Right lobe of liver (tissue), 6 donors: ENCODE measurements at places on chromosomes 1 and 21. TPM values are rescaled to one million over a fixed set of nuclear protein-coding genes. Genes with fewer than 3 reads are reported as not detected.

DNA sequence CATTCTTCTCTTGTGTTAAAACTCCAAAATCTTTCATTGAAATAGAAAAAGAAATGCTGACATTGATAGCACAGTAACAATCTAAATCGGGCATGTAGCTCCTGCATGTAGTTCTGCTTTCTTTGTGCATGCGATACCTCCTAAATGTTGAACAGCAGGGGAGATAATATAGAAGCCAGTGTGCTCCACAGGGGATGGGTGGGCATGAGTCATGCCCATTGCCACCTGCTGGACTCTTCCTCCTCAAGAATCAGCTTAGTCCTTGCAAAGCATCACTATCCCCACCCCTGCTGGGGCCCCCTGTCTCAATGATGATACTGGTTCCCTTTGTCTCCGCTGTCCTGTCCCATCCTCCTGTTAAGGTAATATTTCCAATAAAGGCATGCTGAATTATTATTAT is 203.0 kb downstream of the RWDD3 start:
- DNase-seq: no peak

DNA sequence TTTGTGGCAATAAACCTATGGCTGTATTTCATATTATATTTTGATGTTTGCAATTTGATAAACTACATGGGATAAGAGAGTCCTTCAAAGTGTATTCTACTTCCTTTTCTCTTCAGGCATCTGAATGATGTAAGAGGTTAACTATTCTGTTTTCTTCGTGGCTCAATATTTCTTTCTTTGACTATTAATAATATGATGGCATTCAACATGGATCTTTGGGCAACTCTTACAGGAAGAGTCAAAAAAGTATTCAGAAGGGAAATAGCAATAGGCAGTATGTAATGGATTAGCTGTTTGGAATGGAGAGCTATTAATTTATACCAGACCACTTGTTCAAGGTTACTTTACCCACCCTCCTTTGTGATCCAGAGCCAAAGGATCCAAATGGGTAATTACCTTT is 74.4 kb downstream of the HMCN1 start:
- no peak for DNase-seq

DNA sequence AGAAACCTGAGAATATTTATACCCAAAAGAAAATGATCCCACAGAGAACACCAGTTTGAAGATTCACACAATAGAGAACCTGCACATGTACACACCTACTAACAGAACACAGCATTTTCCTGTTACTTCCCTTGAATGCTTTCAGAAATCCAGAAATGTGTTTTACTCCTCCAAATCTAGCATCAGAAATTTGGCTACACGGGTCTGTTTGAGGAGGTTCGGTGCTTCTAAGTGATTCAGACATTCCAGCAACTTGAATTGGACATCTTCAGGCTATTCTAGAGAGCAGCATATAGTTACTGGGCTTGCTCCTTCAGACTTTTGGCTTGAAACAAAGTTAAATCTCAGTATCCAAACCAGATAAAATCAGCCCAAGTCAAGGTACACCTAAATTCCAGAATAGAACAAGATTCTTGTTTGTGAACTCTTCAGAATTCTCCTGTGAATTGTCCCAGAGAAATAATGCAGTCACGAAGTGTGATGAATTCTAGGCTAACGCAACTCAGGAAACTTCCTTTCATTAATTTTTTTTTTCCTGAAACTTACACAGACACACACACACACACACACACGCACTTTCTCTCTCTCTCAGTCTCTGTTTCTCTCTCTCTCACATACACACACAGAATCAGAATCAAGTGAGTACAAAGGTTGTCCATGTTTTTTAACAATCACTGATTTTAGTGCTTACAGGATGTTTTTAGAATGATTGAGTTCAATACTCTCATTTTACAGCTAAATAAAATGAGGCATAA is 278.4 kb upstream of the SNX7 start:
- no peak for DNase-seq

- DNase-seq: no peak
These were observed 73.7 kb downstream of the KCNN3 start for GRCh38 chr1:154796303-154796892.

The KIF26B gene
- total RNA-seq: 0.44 TPM

DNA sequence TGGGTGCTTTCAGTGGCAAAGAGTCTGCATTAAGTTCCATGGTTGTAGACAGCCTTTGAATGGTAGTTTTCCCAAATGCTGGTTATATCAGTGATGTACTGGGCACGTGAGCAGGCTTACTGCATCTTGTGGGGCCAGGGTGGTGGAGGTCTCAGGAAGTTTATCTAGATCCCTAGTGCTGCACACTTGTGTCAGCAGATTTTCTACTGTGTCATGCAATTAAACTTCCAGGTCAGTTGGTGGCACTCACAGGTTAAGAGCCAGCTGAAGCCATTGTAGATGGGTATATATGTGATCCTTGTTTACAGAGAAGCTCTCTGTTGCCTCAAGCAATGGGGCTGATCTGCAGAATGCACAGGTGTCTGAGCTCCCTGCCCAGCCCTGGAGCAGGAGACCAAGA is 33.0 kb downstream of the FOXJ3 start:
- no peak for DNase-seq

- peak; percentile 49 for DNase-seq
These were observed 24.8 kb downstream of the CSF1 start for GRCh38 chr1:109935451-109935900.

The SPRR3 gene
- total RNA-seq: not detected

The DNALI1 gene
- 13.6 TPM for total RNA-seq

DNA sequence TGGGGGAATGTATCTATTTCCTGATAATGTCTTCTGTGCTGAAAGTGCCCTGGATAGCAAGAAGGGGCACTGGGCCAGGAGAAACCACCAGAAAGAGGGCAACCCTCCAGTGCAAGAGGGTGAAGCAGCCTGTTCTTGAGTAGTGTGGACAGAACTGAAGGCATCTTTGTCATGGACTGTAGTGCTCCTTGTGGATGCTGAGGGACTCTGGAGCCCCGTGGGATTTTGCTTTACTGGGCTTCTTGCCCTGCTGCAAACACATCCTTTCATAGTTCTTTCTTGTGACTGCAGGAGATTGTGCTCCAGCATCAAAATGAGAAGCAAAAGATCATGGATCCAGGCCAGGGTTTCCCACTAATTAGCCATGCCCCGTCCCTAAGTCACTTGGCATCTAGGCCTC is 300.6 kb downstream of the ZNF326 start:
- no peak for DNase-seq

GRCh38 chr1:198641501-198641900 is 2.7 kb downstream of the PTPRC start:
- DNase-seq: no peak
